ENCODE measurements at places on chromosomes 3 and 15. TPM values are rescaled to one million over a fixed set of nuclear protein-coding genes. Genes with fewer than 3 reads are reported as not detected.

GRCh38 chr3:187770224-187770623 lies 25.0 kb upstream of the BCL6 start:
- no peak for DNase-seq

DNA sequence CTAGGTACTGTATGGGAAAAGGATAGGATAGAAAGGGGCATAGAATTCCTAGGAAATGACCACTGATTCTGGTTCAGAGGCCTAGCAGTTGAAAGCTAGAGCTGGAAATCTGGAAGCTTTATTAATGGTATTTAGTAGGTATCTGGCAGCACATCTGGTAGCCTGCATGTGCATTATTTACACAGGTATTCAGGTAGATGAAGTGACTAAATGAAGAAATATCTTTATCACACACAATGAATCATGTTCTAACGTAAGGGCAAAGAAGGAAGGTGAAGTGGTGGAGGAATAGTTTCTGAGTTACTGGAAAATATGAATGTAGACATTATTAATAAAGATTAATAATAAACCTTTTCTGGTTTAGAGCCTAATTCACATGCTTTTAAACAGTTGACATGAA lies 119.9 kb downstream of the MBNL1 start:
- no peak for DNase-seq

DNA sequence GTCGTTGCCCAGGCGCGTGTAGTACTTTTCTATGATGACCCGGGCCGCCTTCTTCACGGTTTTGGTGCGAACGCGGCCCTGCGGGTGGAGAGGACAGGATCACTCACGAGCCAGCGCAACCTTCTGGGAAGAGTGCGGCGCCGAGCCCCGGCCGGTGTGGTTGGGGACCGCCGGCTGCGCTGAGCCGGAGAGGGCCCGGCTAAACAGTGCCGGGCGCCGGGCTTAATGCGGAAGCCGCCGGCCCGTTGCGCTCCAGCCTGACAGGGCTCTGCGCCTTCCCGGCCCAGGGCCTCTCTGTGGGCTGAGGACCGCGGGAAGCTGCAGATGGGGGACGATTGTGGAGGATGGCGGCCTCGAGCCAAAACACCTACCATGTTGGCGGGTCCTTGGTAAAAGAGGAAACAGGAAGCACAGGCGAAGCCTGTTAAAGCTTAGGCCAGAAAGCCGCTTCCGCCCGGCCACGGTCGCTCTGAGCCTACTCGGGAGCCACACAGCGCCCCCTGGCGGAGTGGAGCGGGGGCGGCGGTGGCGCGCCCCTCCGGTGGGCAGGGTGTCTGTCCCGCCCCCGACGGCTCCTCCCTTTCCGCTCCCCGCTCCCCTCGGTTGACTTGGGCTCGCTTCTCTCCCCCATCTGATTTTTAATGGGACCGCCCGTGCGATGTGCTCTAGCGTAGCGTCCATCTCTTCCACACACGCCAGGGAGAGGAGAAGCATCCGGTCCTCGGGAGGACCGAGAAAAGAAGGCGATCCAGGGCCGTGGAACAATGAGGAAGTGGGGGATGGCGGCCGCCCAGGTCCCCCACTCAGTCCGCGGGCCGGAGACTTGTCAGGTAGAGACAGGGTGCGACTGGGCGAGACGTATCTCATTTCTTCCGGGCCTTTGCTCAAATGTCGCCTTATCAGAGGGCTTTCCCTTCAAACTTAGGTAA lies at the start of gene RPS17:
Gene RPS17, minus strand, starts transcription at position 403 of the 929 bp plus-strand sequence. Its CDS starts 29 bp downstream, at position 374.
- peak; percentile 100 for DNase-seq

- DNase-seq, result no peak
Observed at GRCh38 chr3:102141928-102142239, 292.6 kb downstream of the NFKBIZ start.

DNA sequence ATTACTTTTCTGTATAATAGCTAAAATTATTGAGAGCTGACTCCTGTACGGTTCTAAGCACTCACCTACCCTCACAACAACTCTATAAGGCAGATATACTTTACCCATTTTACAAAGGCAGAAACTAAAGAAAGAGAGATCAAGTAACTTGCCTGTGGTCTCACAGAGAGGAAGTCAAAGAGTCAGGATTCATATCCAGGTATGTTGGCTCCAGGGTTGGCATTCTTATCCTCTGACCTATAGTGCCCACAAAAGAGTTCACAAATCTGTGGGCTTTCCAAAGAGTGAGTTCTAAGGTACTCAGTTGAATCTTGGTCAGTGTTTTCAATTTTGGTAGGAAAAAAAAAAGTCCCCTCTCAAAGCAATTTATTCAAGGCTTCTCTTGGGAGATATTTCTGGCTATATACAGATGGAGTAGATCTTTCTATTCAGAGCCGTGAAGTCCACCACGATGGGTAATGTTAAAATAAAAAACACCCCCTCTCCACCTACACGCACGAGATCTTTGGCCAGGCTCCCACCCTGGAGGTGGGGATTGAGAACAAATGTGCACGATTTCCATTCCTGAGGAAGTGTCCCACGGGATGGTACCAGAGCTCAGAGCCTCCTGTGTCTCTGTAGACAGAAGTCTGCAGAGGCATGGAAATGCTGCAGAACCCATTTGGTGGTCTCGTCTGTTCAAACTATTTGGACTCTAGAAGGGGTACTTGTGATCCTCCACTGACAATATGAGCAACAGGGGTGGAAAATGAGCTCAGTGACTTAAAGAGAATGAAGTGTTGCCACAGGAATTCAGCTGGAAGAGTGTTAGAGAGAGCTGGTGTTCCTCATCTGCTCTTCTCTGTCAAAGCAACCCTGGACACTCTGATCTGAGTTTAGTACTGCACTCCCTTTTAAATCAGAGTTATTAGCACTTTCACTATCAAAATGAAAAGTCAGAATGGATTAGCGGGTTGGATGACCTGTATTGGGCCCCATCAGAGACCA lies 212.1 kb upstream of the EIF1B start:
- DNase-seq, result no peak

- DNase-seq, result no peak
Observed at GRCh38 chr15:35151782-35152181, 66.7 kb upstream of the NANOGP8 start.

DNA sequence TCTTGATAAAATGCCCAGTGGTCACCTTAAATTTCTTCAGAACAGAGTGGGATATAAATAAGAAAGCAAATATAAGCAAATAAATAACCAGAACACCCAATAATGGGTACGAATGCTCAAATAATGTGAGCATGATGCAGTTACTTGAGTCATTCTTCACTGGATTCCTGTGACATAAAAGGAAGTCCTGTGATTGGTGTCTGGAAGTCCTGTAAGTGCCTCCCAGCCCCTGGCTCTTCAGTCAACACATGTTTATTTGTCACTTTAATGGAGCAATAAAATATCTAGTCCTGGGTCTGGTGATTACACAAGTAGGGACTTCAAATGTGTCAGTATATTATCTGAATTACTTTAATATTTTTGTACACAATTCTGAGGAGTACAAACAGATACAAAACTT lies 30.4 kb downstream of the TMEM212 start:
- DNase-seq, result no peak

BLM gene
- 29.7 TPM for total RNA-seq

DNA sequence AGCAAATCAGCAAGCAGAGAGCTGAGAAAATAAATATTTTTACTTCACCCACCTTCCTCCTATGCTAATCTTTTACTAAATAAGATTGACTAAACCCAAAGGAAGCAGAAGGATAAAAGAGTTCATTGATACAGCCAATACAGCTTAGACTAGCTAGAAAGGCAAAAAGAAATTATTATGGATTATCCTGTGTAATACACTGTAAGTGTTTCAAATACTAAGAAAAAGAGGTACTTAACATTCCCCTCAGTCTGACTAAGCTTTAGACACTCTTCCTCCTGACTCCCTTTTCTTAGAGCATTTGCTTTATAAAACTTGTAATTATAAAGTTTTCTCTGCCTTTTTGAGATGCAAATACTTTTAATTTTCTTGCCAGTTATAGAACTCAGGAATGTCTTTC lies 848.9 kb upstream of the CADM2 start:
- DNase-seq, result no peak

KCNMB3 gene
- total RNA-seq, result 0.48 TPM

EBLN2 gene
- 4.3 TPM for total RNA-seq

DNA sequence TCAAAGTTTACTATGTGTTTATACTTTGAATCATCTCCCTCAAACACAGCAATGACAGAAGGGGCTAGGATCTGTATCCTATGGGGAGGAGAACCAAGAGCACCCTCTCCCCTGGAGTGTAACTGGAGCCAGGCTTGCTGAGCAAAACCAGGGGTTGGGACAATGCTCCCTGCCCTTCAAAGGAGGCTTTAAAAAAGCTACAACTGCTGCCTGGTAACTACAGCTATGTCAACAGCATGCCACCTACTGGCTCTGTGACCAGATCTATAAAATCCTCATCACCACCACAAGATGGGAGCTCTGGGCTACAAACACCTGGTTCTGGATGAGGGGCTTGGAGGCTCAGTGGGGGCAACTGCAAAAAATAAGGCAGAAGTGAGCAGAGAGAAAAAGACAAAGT lies 61.9 kb downstream of the ANO10 start:
- DNase-seq, result peak; percentile 14

DNA sequence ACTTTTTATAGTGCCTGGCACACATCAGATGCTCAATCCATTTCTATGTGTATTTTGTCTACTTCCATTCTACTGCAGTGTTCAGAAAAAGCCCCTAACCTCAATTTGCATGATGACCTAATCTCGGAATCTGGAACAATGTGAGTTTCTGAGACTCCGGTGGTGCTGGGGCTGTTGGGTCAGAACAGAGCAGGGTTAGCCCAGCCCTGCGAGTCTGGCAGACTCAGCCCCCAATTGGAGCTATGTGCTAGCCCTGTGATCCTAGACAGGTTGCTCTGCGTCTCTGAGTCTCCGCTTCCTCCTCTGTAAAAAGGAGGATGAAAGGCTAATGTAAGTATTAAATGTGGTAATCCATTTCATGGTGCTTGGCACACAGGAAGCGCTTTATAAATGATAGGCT lies 95.0 kb upstream of the ICE2 start:
- no peak for DNase-seq

DNA sequence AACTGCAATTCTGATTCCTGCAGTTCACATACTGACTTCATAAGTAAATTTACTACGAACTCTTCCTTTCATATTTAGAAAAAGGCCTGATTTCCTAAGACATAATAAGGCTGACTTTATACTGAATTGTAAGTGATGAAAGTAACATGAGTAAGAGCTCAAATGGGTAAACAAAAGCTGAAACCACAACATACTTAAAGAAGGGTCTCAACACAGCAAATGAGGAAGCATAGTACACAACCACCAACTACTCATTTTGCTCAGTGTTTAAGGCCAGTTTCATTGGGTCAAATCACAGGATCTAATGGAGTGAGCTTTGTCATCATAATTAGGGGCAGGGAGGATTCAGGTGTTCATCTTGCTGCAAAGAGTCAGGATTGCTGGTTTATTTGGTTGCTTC lies 81.4 kb downstream of the SETD2 start:
- DNase-seq, result no peak

DNA sequence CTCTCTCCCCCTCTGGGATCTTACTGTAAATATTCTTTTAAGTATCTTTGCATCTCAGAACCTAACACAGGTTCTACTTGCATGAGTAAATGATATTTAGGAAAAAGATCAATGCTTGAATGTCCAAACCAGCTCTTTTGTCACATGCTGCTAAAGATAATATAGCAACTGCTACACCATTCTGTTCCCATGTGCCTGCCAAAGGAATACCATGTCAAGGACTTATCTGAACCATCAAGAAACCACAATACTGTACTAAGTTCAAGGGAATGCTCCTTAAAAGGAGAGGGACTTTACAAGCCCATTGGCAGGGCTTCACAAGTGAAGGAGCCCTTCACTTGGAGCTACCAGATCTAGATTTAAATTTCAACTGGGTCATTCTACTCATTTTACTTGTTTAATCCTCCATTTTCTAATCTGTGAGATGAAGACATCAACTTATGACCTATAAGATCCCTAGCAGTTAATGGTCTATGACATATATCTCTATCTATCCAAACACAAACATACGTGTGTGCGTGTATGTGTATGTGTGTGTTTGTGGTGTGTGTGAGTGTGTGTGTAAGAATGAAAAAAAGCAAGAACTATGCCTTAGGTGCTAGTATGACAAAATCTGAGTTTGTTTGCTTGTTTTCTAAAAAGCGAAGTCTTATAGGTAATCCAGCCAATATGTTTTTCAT lies 13.0 kb upstream of the SEC62 start:
- no peak for DNase-seq

- DNase-seq, result peak; percentile 52
Observed at GRCh38 chr15:90035095-90035839, 34.1 kb downstream of the ZNF710 start.

CD200R1 gene
- 0.18 TPM for total RNA-seq

DNA sequence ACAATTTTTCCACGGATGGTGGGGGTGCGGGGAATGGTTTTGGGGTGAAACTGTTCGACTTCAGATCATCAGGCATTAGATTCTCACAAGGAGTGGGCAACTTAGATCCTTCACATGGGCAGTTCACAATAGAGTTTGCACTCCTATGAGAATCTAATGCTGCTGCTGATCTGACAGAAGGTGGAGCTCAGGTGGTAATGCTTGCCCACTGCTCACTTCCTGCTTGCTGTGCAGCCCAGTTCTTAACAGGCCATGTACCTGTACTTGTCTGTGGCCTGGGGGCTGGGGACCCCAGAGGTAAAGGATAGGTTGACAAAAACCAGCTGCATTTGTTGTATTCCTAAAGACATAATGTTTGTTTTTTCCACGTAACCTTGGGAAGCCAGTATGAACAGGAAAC lies 16.0 kb downstream of the DZIP3 start:
- DNase-seq, result no peak

FANCD2OS gene
- not detected for total RNA-seq

DNA sequence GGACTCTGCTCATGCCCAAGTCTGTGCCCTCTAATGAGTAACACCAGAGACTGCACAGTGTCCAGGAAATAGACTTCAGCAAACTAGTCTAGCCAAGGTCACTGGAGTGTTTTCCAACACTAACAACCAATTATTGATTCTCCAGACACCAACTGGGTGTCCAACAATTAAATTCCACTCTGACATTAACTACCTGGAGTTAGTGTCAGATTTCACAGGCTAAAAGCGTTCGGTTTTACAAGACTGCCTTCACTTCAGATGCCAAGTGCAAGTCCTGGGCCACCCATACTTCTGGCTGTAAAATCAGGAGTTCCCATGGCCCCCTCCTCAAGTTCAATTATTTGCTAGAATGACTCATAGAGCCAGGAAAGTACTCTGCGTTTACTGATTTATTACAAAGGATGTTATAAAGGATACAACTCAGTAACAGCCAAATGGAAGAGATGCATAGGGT lies 20.8 kb upstream of the CFAP161 start:
- DNase-seq, result no peak

GRCh38 chr3:12150112-12150511 lies 8.6 kb downstream of the TIMP4 start:
- no peak for DNase-seq

LRRN1 gene
- total RNA-seq, result 22.6 TPM

GRCh38 chr15:81752546-81752942 lies 293.3 kb downstream of the MEX3B start:
- no peak for DNase-seq

- no peak for DNase-seq
Observed at GRCh38 chr3:117853923-117854668, 1144.5 kb downstream of the TUSC7 start.

GRK7 gene
- 0.04 TPM for total RNA-seq

SCN5A gene
- 8.1 TPM for total RNA-seq

GOLGA8Q gene
- total RNA-seq, result 0.81 TPM

GRCh38 chr3:12437221-12437605 lies 47.1 kb upstream of the TSEN2 start:
- DNase-seq, result no peak

MFGE8 gene
- total RNA-seq, result 151 TPM
